ENCODE measurements at places on chromosomes 4 and X.

DNA sequence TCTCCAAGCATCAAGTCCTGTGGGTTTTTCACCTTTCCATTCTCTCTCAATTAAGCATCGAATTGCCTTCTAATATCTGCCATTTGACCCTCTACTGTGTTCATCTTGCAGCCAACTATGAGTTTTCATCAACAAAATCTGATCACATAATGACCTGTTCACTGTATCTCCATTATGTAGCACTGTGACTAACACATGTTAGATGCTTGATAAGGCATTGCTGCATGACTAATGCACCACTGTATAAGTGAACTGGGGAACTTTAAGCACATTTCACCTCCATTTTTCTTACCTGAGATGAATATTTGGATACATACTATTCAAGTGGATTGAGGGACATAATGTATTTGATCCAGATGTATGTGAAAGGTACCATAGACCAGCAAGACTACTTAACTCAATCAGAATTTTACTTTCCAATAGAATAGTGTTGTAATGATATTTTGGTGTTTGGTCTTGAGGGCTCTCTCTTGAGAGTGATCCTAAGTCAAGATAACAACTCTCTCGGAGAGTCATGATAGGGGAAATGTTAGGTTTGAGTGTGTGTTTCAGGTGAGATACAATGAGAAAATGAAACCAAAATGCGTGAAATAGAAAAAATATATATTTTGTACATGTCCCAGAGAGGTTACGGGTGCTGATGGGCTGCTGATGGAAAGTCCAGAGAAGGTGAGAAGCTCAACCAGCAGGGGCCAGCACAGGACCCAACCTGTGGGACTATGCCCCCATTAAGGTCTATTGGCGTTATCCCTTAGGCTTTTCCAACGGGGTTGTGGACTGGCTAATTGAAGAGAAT, 60.2 kb upstream of the HS3ST1 start:
- no peak for DNase-seq

- DNase-seq, result no peak
Measured at GRCh38 chr4:86243750-86244149, 116.1 kb downstream of the MAPK10 start.

GRCh38 chr4:144701683-144702233, 55.8 kb downstream of the HHIP start:
- DNase-seq, result no peak

- DNase-seq, result no peak
Measured at GRCh38 chr4:88672987-88673386, 24.6 kb downstream of the NAP1L5 start.

DNA sequence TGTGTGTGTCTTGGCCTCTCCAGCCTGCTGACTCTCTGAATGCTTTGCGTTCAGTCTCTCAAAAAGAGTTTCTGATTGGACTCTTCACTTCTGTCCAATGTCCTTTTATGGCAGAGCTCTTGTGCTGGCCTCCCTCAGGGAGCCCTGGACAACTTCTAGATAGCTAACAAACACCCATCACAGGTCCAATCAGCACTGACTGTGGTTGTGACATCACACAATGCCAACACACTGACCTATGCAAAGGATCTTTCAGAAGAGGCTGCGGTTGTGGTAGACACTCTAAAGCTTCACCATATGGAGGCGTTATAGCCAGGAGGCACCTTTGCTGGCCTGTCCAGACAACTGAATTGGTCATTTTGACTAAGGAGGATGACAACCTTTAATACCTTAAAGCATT, 53.8 kb upstream of the LSM6 start:
- DNase-seq, result no peak

DNA sequence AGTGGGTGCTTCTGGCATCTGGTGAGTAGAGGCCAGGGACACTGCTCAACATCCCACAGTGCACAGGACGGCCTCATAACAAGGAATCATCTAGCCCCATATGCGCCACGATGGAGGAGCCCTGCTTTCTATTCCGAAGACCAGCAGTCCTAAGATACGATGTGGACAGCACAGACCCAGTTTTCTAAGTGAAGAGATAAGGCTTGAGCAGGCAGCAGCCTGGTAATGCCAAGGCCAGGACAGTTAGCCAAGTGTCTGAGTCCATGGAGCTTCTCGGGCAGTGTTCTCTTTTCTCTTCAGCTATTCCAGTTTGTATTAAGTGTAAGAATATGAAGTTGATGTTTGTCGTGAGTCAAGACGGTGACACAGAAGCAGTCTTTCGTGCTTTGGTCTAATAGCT, 112.7 kb downstream of the TBL1X start:
- no peak for DNase-seq

GRCh38 chr4:16136311-16136710, 52.5 kb upstream of the PROM1 start:
- DNase-seq, result no peak

DNA sequence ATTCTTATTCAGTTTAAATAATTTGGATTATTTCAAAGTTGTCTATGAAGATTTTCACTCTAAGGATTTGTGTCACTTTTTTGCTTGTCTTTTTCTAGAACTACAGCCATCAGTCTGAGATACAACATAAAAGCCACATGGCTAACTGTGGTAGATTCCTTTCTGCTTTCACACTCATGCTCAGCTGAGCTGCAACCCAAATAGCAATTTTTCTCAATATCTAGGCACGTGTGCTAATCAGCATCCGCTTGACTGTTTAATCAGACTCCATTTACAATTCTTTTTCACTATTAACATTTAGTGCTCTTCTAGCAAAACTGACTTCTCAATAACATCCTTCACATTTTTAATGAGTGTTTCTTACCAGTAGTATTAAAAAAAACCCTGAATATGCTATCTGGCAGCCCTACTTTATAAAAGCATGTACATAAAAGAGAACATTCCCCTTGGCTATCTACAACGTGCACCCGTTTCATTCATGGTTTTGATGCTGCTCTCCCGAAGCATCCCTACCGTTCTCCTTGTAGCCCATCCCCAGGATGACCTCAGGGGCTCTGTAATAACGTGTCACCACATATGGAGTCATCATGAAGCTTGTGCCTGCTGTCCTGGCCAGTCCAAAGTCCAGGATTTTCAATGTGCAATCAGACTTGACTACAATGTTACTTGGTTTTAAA, 259.2 kb downstream of the MAPK10 start:
- no peak for DNase-seq

GRCh38 chr4:183806341-183806740, 98.8 kb upstream of the STOX2 start:
- no peak for DNase-seq

GRCh38 chrX:124230655-124231450, 101.6 kb upstream of the TEX13D start:
- no peak for DNase-seq

- DNase-seq, result no peak
Measured at GRCh38 chr4:54872261-54872660, 214.5 kb downstream of the KIT start.

Data from CD4-positive, alpha-beta T cell treated with Interleukin-15 for 1 hour (primary cell).